Activated CD8-positive, alpha-beta T cell treated with anti-CD3 and anti-CD28 coated beads for 36 hours (primary cell): ENCODE measurements at places on chromosomes 1 and 21. TPM values are rescaled to one million over a fixed set of nuclear protein-coding genes. Genes with fewer than 3 reads are reported as not detected.

GRCh38 chr1:151147665-151148064, 1.2 kb upstream of the SEMA6C start:
- DNase-seq, result no peak
- H3K27me3 ChIP-seq, result peaks cover 3% of the 10 kb centered on the region
- peaks cover 6% of the 10 kb centered on the region for H3K4me1 ChIP-seq
- no peak overlapping the region for H3K27ac ChIP-seq
- peak overlapping the region; percentile 70 for H3K4me3 ChIP-seq
- no peaks in the 10 kb centered on the region for H3K36me3 ChIP-seq

GRCh38 chr1:74334147-74334546, 99.0 kb downstream of the TNNI3K start:
- no peak overlapping the region for H3K27ac ChIP-seq
- H3K4me3 ChIP-seq, result no peak overlapping the region
- H3K27me3 ChIP-seq, result no peaks in the 10 kb centered on the region

GRCh38 chr1:229106526-229107125, 164.3 kb upstream of the RAB4A start:
- H3K4me1 ChIP-seq, result no peaks in the 10 kb centered on the region
- no peak for DNase-seq
- peaks cover 1% of the 10 kb centered on the region for H3K27me3 ChIP-seq
- no peak overlapping the region for H3K4me3 ChIP-seq

The SARS1 gene
- total RNA-seq, result 228 TPM

- H3K27ac ChIP-seq, result no peak overlapping the region
- no peaks in the 10 kb centered on the region for H3K27me3 ChIP-seq
- peaks cover 11% of the 10 kb centered on the region for H3K36me3 ChIP-seq
- DNase-seq, result no peak
- no peaks in the 10 kb centered on the region for H3K4me1 ChIP-seq
Measured at GRCh38 chr1:77227381-77227780, 8.2 kb upstream of the PIGK start.

- H3K4me1 ChIP-seq, result no peaks in the 10 kb centered on the region
- DNase-seq, result no peak
- H3K36me3 ChIP-seq, result no peaks in the 10 kb centered on the region
- H3K4me3 ChIP-seq, result no peak overlapping the region
Measured at GRCh38 chr1:119308806-119309205, 59.8 kb upstream of the HAO2 start.

The GNPAT gene
- total RNA-seq, result 59.6 TPM
